ENCODE measurements at places on chromosomes 16 and 17.

DNA sequence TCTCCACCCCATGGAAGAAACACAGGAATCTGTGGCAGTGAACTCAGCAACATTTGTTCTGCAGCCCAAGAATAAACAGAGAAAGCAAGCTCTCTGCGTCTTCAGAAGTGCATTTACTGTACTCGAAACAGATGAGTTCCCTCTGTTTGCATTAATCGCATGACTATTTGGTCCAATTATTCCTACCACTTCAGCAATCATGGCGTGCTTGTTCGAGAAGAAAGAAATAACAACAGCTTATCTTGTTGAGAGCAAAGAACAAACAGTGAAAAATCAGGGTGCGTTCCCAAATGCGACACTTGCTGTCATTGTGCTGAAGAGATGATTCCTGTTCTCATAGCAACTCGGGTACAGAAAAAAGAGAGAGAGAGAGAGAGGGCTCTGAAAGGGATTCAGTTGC lies 445.3 kb upstream of the MAF start:
- DNase-seq, result no peak

DNA sequence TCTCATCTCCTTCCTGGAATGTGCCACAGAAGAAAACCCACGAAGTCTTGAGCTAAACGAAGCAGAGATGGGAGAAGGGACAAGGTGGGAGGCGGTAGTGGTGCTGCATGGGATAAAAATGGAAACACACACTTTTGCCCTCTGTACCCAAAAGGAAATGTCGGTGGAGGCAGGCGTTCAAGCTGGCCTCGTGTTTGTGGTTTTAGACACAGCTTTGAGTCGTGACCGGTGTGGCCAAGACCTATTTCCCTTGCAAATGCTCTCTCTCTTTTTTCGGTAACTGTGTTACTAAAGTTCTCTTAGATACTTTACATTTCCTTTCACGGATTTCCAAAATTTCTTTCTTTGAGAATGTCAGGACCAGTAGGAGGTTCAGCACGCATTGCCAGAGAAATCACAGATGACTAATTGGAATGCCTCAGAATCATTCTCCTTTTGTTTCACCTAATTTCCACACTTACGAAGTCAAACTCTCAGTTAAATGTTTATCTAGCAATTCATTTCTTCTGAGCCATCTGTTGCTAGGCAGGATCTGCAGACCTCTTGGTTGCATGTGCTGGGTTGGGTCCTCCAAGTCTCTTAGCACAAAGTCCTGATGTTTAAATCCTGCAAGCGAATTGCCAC lies 412.3 kb downstream of the MAF start:
- DNase-seq, result peak; percentile 2

DNA sequence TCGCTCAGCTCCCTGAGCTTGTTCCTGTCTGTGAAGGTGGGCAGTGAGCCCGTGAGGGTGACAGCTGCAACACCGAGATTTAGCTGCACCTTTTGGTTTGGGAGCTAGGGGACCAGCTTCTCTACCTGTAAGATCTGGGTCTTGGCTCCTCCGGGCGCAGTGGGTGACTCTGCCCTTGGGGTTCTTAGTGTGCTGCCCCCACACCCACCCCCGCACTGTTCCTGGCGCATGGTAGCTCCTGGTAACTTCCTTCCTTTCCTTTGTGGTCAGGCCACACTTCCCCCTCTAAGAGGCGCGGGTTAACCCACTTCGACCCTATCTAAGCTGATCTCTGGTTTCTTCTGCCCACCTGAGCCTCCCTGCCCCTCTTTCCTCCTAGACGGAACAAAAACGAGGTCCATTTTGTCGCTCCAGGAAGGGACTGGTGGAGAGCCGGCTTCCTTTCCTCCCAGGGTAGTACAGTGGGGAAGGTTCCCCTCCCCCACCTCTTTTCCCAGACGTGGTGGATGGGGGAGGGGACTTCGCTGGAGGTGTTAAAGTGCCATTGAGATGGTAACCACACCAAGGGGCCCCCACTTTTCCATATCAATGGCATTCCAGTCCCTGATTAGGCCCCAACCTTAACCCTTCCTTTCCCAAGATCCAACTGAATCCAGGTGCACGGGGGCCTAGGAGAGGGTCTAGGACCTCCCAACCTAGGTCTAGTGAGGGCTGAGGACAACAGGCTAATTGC lies 4.6 kb upstream of the CLDN9 start:
- DNase-seq, result no peak

DNA sequence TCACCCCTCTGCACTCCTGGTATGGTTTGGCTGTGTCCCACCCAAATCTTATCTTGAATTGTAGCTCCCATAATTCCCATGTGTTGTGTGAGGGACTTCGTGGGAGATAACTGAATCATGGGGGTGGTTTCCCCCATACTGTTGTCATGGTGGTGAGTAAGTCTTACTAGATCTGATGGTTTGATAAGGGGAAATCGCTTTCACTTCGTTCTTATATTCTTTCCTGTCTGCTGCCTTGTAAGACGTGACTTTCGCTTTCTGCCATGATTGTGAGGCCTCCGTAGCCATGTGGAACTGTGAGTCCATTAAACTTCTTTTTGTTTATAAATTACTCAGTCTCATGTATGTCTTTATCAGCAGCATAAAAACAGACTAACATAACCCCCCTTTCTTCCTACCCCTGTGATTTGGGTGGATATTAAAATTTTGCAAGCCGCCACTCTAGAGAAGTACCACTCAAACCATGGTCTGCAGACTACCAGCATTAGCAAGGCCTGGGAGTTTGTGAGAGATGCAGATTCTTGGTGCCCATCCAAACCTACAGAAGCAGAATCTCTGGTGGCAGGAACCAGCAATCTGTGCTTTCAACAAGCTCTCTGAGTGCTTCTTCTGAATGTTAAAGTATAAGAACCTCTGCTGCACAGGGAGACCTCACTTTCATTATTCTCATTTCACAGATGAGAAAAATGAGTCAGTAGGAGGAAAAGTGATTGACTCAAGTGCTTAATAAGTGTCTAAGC lies 999.5 kb upstream of the EEF2KMT start:
- peak; percentile 40 for DNase-seq

DNA sequence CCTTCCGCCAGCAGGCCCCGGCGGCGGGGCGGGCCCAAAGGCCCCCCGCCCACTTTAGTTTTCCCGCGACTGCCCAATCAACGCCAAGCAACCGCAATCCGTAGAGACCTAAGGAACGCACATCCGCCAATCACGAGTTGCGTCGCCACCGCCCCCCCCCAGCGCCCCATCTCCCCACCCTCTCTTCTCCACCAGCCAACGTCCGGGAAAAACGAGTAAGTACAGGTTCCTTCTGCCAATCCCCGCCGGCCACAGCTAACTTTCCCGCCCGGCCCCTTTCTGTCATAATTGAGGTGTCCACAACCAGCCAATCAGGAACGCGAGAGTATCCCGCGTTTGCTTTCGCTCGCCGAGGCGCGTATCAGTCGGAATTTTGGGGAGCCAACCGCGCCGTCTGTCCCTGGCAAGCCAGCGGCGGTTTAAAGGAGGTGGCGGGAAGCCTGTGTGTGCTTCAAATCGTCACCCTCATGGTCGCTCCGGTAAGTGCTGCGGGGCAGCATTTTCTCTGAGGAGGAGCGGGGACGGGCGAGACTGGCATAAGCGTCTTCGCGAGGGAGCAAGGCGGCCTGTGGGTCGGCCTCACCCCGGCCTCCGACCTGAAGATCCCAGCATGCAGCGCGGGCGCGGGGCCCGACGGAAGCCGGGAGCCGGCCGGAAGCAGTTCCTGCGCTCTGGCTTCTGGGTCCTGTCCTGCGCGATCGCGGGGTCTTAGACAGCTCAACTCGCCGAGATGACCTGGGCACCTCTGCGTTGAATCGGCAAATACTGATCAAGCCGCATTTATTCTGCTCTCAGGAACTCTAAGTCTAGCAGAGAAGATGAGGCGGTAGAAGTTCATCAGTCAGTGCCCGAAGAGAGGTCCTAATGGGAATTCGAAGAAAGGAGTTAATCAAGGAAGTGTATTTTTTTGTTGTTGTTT lies at the start of gene MIS12:
Gene MIS12, plus strand, starts transcription at position 361 of the 919 bp plus-strand sequence. CDS start 2,297 bp downstream, outside the sequence.
- peak; percentile 99 for DNase-seq

- peak; percentile 68 for DNase-seq
Observed at GRCh38 chr17:48997103-48997826, at the start of gene IGF2BP1. Gene IGF2BP1, plus strand, starts transcription at chr17:48997385. Its CDS starts 361 bp downstream, at chr17:48997746.

DNA sequence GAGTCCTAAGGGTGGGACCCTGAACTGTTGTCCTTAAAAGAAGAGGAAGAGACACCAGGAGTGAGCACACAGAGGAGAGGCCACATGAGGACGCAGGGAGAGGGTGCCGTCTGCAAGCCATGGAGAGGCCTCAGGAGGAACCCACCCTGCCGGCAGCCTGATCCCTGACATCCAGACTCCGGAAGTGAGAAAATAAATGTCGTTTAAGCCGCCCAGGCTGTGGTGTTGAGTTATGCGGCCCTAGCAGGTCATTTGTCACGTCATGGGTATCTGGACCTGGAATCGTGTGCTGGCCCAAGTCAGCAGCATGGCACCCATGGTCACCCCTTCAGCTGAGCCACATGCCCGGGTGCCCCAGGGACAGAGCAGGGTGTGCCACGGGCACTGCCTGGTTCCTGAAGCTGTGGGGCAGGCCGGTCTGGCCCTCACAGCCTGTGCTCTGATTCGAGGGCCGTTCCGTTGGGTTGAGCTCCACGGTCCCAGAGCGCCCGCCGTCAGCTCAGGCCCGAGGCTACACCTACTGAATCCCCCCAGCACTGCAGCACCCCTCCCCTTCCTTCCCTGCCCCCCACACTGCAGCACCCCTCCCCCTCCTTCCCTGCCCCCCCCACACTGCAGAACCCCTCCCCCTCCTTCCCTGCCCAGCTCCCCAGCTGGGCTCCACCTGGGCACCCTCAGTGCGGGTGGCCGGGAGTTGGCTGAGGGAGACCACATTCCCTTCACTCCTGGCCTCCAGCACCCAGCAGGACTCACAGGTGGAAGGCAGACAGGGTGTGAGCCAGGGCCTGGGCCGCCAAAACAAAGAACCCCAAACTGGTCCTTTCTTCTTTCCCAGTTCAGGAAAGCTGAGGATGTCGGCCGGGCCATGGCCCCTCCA lies 2.7 kb upstream of the CCDC57 start:
- DNase-seq, result no peak

DNA sequence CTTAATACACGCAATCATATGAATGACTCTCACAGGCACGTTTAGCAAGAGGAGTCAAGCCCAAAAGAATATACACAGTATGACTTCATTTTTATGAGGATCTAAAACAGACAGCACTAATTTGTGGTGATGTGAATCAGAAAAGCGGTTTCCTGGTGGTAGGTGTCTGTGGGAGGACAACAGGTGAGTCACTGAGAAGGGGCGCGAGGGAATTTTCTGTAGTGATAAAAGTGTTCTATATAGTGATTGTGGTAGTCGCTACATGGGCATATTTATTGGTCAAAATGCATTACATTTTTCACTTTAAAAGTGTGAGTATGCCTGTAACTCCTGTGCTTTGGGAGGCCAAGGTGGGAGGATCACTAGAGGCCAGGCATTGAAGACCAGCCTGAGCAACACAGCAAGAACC lies 7.6 kb upstream of the TNRC6A start:
- DNase-seq, result peak; percentile 73

DNA sequence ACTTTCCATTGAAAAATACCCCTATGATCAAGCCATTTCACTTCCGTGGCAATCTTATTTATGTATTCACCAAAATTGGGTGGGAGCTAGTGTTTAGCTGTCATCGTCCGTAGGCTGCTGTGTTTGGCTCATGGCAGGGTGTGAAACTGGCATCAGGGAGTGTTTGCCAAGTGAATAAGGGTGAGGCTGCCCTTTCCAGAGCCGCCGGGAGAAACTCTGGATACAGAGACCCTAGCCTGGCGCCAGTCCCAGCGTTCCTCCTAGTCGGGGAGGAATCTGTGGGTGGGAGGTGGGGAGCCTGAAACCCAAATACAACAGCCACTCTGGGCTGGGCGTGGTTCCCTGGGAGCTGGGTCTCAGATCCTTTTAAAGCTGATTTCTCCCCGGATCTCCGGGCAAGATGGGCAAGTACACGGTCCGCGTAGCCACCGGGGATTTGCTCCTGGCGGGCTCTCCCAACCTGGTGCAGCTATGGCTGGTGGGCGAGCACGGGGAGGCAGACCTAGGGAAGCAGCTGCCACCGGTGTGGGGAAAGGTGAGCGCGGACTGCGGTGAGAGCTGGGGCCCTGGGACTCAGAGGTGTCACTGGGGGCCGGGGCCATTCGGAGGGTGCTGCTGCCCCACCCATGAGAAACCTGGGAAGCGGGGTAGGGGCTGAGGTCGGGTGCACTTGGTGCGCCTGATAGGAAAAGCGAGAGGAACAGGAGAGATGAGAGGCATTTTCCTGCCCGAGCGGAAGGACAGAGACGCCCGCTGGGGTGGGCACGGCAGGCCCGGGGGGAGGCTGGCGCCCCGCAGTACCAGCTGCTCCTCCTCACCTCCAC lies 62.1 kb upstream of the TEKT1 start:
- DNase-seq, result no peak
